CD8-positive, alpha-beta T cell (primary cell): ENCODE measurements at places on chromosomes 12 and 14.

DNA sequence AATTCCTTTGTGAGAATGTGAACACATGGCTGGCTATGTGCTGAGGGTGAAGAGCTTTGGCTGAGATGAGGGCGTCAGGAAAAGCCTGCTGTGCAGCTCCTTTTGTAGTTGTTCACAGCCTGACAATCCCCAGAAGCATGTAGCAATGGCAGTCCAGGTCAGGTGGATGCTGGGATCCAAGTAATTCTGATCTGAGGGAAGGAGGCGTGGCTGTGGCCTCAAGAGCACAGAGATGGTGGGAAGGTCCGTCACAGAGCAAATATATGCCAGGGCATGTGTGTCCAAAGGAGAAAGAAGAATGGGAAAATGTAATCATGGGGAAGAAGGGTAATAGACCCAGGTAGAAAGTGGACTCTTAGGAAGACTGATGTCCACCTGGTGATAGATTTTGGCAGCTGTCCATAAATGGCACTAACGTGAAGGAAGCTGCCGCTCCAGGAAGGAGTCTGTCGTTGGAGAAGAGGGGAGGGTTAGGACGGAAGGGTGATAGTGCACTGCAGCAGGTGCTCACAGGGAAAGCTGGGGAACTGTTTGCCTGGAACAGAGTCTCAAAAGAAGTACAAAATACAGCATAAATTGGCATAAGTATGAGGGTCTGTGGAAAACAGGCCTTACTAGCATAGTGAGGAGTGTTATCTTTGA lies 13.8 kb downstream of the MGST1 start:
- no peak for DNase-seq

- DNase-seq, result no peak
These were observed 29.4 kb downstream of the SCN8A start for GRCh38 chr12:51620448-51620847.

GRCh38 chr12:115443351-115443938 lies 759.5 kb upstream of the TBX3 start:
- no peak for DNase-seq

GRCh38 chr12:19220205-19220604 lies 90.7 kb downstream of the PLEKHA5 start:
- DNase-seq, result no peak

GRCh38 chr12:48990552-48990951 lies 8.6 kb downstream of the DDN start:
- DNase-seq, result no peak

DNA sequence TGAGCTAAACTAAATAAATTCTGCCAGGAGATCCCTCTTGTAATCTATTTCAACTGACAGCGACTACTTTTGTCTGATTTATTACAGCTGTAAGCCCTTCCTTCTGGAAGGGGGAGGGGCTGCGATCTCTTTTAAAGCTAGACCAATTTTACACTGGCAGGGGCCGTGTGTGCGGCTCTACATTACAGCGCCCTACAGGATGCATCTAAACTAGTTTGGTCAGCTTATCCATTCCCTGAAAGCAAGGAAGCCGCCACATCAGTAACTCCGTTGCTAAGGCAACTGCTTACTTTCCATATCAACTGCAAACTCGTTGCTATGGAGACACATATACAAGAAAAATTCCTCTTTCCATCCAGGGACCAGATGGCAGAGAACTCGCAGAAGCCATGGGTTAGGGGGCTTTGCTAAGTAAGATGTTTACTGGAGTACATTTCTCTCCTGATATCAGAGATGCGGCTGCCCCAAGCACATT lies 17.4 kb downstream of the FOXN3 start:
- DNase-seq, result no peak

DNA sequence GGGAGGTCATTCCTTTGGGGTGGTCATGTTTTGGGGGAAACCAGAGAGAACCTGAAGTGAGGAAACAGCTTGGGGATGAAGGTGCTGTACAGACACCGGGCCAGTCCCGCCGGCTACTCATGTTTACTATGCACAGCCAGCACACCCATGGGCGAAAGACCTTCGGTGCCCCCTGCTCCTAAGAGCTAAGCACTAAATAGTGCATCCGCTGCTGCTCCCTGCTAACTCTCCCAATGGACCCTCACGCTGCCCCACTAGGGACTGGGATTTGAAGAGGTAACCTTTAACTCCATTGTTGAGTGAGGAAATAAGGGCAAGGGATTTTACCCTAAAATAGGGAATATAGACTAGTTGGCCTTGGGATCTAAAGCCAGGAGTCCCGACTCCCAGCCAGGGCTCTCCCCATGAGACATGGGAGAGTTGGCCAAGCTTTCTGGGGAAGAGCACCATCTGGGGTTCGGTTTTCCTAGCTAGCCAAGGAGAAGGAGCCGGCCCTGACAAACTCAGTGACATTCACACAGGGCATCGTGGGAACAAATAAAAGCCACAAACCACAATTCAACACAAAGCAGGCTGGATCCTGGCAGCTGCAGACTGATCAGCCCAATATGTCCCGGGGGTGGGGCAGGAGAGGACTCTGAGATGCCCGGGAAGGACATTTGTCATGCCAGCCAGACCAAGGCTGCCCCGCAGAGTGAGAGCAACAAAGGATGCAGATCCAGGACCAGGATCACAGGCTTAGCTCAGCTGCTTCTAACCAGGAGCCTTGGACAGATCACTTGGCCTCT lies 91.7 kb downstream of the SINHCAF start:
- DNase-seq, result no peak

- peak; percentile 67 for DNase-seq
These were observed 61.7 kb downstream of the FBXO34 start for GRCh38 chr14:55332654-55333570.

DNA sequence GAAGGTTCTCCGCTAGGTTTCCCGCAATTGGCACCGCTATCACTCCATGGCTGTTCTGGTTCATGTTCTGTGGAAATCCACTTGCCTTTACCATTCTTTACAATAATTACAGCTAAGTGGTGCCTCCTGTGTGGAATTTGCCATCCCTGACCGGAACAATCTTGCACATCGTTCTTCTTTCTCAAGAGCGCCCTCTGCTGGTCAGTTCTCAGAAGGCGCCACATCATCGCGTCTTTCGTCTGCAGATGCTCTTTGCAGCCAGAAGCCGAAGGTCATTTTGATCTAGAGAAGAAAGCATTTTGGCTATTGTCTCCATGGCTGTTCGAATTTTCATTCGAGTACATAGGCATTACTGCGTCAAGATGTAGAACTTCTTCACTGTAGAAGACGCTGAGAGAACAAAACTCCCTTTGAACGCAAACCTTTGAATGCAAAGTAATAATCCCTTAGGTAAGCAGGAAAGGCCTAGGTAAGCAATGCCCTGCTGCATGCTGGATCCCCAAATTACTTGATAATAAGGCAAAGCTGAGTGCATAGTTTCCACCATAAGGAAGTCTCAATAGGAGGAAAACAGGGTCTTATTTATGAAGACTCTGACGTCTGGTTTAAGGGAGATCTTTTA lies 10.1 kb upstream of the RTRAF start:
- peak; percentile 79 for DNase-seq

- DNase-seq, result no peak
These were observed 68.7 kb downstream of the PTPRQ start for GRCh38 chr12:80512781-80513180.

GRCh38 chr12:89932954-89933353 lies 224.3 kb upstream of the ATP2B1 start:
- DNase-seq, result no peak

DNA sequence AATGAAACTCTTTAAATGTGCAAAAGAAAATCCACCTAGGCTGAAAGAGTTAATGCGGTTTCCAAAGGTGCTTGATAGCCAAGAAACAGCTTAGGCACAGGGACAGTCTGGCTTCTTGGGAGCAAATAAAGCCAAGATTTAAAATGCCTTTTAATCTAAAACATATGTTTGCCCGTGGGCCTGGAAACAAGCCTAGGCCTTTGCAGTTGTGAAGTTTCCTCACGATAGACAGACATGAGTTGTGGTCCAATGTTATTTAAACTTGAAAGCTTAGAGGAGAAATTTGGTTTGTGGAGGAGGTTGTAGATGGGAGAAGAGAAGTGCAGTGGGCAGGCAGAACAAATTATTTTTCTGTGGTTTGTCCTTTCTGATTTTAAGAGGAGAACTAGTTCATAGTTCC lies 29.8 kb downstream of the PROX2 start:
- DNase-seq, result no peak

DNA sequence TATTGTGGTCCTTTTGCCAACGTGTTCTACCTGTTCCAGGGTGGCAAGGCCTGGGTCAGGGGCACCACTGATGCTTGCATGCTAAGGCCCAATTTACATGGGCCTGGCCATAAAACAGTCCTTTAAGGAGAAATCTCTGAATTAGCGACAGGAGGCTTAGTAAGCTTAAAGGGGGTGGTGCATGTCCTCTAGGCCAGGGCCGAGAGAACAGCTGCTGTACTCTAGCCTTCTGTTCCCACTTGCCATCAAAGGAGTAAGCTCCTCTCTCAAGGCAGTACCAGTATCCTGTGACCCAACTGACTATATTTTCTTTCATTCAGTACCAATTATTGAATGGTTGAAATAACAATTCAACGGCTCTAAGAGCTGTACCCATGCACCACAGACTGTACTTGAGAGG lies 67.7 kb upstream of the ZDHHC17 start:
- DNase-seq, result no peak

- no peak for DNase-seq
These were observed 19.6 kb downstream of the NINJ2 start for GRCh38 chr12:643475-644302.

GRCh38 chr14:104400355-104400754 lies 179.2 kb upstream of the C14orf180 start:
- no peak for DNase-seq

GRCh38 chr12:1205512-1206060 lies 214.6 kb downstream of the ERC1 start:
- DNase-seq, result no peak

GRCh38 chr14:30369502-30370180 lies 189.3 kb upstream of the G2E3 start:
- no peak for DNase-seq

DNA sequence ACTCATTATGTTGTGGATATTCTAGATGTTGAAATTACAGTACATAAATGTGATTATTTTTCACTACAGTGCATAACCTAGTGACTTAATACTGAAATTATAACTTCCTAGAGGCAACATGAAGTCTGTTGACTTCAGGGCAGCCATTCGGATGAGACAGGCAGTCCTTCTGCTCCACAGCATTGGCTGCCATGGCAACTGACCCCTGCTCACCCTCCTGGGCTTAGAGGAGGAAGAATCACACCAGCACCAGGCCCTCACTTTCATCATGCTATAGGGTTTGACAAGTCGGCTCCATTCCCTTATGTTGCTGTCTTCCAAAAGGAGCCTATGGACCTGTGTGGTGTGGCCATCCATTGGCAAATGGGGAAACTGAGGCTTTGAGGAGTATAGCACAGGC lies 233.5 kb upstream of the TMEM132C start:
- DNase-seq, result no peak

GRCh38 chr12:89339526-89339925 lies 12.8 kb downstream of the DUSP6 start:
- no peak for DNase-seq

DNA sequence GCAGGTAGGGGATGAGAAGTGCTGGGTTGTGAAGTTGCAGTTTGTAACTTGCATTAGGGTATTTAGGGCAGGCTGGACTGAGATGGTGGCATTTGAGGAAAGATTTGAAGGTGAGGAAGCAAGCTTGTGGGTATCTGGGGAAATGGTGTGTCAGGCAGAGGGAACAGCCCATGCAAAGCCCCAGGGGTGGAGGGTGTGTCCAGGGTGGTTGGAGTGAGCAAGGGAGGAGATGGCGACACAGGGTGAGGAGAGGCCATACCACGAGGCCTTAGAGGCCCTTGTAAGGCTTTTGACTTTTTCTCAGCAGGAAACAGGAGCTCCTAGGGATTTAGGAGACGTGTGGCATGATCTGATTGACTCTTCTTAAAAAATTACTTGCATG lies 136.9 kb downstream of the NUAK1 start:
- DNase-seq, result no peak

- DNase-seq, result peak; percentile 55
These were observed 28.6 kb downstream of the BAZ2A start for GRCh38 chr12:56601503-56601902.

DNA sequence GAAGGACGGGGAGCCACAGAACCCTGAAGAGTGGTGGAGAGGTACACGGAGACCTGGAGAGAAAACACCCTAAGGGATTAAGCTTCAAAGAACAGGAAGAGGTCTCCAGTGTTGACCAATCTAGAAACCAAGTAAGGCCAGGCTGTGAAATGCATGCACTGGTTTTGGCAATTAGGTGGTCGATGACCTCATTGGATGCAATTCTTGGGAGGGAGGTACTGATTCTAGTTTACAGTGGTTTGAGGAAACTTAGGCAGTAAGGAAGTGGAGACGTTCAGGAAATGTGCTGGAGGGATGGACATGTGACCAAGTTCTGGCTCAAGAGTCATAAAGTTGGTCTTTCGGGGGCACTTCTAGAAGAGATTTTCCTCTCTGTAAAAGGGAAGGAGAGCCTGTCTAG lies 91.3 kb upstream of the CEP83 start:
- DNase-seq, result no peak

- peak; percentile 29 for DNase-seq
These were observed 797 bp downstream of the UNG start for GRCh38 chr12:109098183-109098604.

DNA sequence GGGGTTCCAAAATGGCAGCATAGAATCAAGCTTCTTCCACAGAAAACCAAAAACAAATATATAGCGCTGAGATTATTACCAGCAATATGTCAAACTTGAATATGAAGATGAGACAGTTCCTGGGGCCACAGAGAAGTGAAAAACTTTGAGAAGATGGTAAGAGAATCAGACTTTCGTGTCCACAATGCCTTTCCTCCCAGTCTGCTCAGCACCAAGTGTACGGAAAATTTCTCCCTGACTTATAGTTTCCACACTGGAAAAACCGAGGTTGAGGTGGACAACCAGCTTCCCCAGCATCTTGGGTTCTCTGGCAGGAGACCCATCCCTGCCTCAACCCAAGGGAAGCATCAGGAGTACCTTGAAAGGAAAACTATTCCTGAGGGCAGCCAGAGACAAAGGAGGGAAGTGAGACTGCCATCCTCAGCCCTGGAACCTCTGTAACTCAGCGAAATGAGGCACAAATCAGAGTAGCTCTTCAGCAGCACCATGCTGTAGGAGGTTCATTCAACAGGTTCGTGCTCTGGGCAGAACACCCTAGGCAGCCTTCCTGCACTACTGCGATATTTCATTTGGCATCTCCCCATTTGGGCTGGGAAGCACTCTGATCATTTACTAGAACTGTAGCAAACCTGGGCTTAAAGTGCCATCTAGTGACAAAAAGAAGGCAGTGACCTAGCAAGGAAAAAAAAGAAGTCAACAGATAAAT lies 52.4 kb upstream of the CAPRIN2 start:
- DNase-seq, result peak; percentile 75

DNA sequence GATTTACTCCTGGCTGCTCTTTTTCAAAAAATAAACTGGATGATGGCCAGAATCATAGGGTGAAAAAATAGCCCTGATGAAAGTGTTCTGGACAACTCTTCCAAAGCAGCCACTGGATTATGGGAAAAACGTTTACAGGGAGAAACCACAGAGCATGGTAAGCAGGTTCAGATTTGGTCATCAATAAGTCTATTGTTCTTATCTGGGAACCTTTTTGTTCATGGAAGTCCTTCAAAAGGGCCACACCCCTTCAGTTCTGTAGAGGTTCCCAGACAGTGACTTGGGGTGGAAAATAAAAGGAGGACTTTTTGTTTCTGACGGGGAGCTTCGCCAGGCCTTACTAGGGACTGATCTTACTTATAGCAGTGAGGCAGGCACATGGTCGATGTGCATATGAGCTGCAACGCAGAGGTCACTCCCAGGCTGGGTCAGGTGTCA lies 117.4 kb upstream of the SLC38A2 start:
- no peak for DNase-seq

- DNase-seq, result no peak
These were observed 696 bp upstream of the GPHN start for GRCh38 chr14:66507181-66507721.
